Epithelial cell of alveolus of lung (primary cell): ENCODE measurements at places on chromosomes 3 and 15. TPM values are rescaled to one million over a fixed set of nuclear protein-coding genes. Genes with fewer than 3 reads are reported as not detected.

The SCN5A gene
- 0.39 and 0.96 TPM in 2 replicates for total RNA-seq

The LMAN1L gene
- not detected in 2 replicates for total RNA-seq

The MED12L gene
- 0.80 and 3.2 TPM in 2 replicates for total RNA-seq

The ZNF660 gene
- 1.2 and 3.8 TPM in 2 replicates for total RNA-seq

The SEMA3F gene
- total RNA-seq: 12.4 and 40.2 TPM in 2 replicates

The PRR20G gene
- total RNA-seq: not detected in 2 replicates

The ARNT2 gene
- total RNA-seq: 4.8 and 5.3 TPM in 2 replicates

The SLC28A2 gene
- total RNA-seq: not detected in 2 replicates

The CPNE4 gene
- 1.6 TPM in 1 of 2 replicates, not detected in the other for total RNA-seq

The ZKSCAN7 gene
- 5.0 and 7.1 TPM in 2 replicates for total RNA-seq

The MST1 gene
- total RNA-seq: 5.4 and 14.1 TPM in 2 replicates

The TMEM207 gene
- total RNA-seq: not detected in 2 replicates

The GOLGA8T gene
- not detected in 2 replicates for total RNA-seq

The MYZAP gene
- total RNA-seq: 0.72 and 0.78 TPM in 2 replicates

The GMNC gene
- not detected in 2 replicates for total RNA-seq

The QTRT2 gene
- total RNA-seq: 5.7 and 11.8 TPM in 2 replicates

The CHST14 gene
- total RNA-seq: 29.5 and 41.4 TPM in 2 replicates

The INO80 gene
- 20.0 and 25.4 TPM in 2 replicates for total RNA-seq

The SLC9C1 gene
- total RNA-seq: 0.26 TPM in 1 of 2 replicates, not detected in the other

The CCR8 gene
- total RNA-seq: not detected in 2 replicates

The CCR9 gene
- not detected in 2 replicates for total RNA-seq

The TM4SF1 gene
- 68.7 and 157 TPM in 2 replicates for total RNA-seq

The ZNF860 gene
- total RNA-seq: 0.52 and 1.5 TPM in 2 replicates

The NRG4 gene
- total RNA-seq: 0.13 and 0.16 TPM in 2 replicates

The RAB6B gene
- total RNA-seq: 0.40 and 0.65 TPM in 2 replicates

The CHRM5 gene
- not detected in 2 replicates for total RNA-seq

The MKRN3 gene
- total RNA-seq: 0.08 TPM in 1 of 2 replicates, not detected in the other

The PATL2 gene
- total RNA-seq: not detected in 2 replicates

The CHL1 gene
- 0.39 and 19.6 TPM in 2 replicates for total RNA-seq

The PLOD2 gene
- total RNA-seq: 99.2 and 187 TPM in 2 replicates

The WDR76 gene
- 5.6 and 15.8 TPM in 2 replicates for total RNA-seq

The RASGRP1 gene
- total RNA-seq: 0.52 TPM in 1 of 2 replicates, not detected in the other

The GOLGA6L10 gene
- 0.13 TPM in 1 of 2 replicates, not detected in the other for total RNA-seq

The PIGB gene
- total RNA-seq: 8.7 and 9.7 TPM in 2 replicates

The TTLL13 gene
- 0.08 TPM in 1 of 2 replicates, not detected in the other for total RNA-seq

The KLHL40 gene
- total RNA-seq: not detected in 2 replicates

The ASTE1 gene
- total RNA-seq: 2.8 and 3.9 TPM in 2 replicates

The SLC38A3 gene
- 0.40 TPM in 1 of 2 replicates, not detected in the other for total RNA-seq

The GOLGA8B gene
- 4.8 and 32.7 TPM in 2 replicates for total RNA-seq

The ALG1L2 gene
- not detected in 2 replicates for total RNA-seq

The PLSCR2 gene
- total RNA-seq: 0.72 TPM in 1 of 2 replicates, not detected in the other

The RFTN1 gene
- 43.6 and 106 TPM in 2 replicates for total RNA-seq

The ATP13A5 gene
- total RNA-seq: not detected in 2 replicates

The C3orf52 gene
- 1.4 and 6.6 TPM in 2 replicates for total RNA-seq

The IL17RE gene
- 0.88 and 1.0 TPM in 2 replicates for total RNA-seq

The GCSAM gene
- total RNA-seq: not detected in 2 replicates
